ENCODE measurements at places on chromosomes 1 and 21.

- no peak for DNase-seq
Observed at GRCh38 chr1:155455588-155456195, 106.9 kb downstream of the ASH1L start.

DNA sequence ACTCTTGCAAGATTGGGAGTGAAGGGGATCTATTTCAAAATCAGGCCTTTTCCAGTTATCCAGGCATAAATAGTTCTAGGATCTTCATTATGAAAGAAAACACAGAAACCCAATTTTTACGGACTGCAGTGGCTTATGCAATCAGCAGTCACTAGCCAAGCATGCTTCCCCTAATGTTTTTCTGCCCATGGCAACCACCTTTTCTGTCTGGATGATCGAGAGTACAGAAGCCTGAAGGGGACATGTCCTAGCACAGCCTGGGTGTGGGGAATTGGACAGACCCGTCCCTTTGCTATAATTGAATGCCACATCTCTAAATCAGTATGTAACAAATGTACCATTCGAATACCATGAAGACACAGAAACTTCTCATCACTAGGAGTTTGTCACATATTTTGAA, 29.8 kb upstream of the NCAM2 start:
- DNase-seq, result no peak

DNA sequence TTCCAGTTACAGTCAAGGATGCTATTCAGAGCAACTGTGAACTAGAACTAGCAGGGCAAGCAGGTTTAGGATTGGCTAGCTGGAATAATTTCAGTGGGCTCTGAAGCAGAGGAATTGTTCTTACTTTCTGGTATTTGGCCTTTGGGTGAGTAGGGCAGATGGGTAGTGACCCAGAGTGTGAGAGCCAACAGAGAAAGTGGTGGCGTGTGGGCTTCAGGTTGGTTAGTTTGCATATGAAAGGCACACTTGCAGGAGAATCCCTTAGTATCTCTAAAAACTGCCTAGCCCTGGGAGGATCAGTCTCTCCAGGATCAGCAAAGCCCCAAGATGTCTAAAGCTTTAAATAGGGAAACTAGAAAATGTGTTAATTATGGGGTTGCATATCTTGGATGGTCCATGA, 67.6 kb upstream of the LRRC8B start:
- DNase-seq, result no peak

- DNase-seq, result no peak
Observed at GRCh38 chr1:67216401-67216800, 50.1 kb downstream of the IL23R start.

GRCh38 chr1:226972931-226973330, 32.8 kb downstream of the COQ8A start:
- no peak for DNase-seq

DNA sequence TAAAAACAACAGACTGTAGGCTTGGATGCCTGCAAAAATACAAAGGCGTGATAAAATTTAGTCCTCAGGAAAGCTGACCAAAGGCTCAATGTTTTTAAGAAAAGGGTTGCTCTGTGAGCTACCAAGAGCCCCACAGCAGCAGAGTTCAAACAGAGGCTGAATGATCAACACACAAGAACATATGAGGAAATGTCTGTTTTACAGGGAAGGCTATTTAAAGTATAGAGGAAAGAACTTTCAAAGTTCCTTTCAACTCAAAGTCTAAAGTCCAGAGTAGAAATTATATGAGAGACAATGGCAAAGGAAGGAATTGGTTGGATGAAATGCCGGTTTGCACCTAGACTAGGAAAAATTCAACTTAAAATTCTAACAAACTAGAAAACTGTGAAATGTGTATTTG, 8.6 kb downstream of the CLSTN1 start:
- no peak for DNase-seq

DNA sequence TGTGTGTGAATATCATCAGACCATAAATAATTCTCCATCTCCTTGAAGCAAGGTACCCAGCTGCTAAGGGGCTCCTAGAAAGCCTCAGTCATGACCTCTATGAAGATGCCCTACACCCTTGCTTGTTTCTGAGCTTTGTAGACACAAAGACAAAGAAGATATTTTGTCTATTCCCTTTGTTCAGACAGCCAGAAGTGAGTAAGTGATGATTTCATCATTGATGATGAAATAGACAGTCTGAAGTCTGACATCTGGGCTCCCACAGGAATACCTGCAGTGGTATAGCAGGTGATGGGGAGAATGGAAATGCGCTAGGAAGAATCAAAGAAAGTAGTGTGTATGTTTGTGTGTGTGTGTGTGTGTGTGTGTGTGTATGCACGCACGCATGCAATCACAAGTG, 82.2 kb upstream of the DPT start:
- no peak for DNase-seq

Measured in activated CD4-positive, CD25-positive, alpha-beta regulatory T cell (primary cell).